ENCODE measurements at places on chromosomes 6 and 20.

DNA sequence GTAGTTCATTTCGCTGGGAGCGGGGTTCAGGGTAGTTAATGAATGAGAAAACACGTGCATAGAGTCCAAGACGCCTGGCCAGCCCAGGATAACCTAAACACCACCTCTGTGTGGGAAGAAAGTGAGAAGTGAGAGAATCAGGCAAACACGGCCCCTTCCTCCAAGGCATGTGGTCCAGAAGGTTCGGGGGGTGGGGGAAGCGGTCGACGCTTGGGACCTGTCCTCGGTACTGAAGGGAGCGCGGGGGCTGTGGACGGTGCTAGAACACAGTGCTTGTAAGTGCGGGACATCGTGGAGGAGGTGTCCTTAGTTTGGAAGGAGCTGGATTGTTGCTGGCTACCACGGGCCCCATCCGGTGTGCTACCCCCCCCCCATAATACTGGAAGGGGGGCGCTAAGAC is 1.7 kb upstream of the VSTM2L start:
- peak; percentile 62 for DNase-seq

GRCh38 chr20:38032585-38033329 is 499 bp downstream of the TTI1 start:
- no peak for DNase-seq

GRCh38 chr6:28898710-28898965 is 25.1 kb downstream of the TRIM27 start:
- DNase-seq = no peak

DNA sequence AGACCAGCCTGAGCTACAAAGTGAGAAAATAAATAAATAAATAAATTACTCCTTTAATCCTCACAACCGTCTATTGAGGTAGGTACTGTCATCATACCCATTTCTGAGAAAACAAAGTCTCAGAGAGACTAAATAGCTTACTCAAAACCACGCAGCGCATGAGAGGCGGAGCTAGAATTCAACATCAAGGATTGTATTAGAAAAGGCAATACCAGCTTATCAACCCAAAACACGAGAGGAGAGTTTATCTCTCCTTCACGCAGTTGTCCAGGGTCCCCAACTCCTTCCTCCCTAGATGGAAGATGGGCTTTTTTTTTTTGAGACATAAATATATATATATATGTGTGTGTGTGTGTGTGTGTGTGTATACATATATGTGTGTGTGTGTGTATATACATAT is 12.2 kb downstream of the HNF4A start:
- DNase-seq = no peak

- DNase-seq = no peak
These were observed 33.4 kb upstream of the CCR6 start for GRCh38 chr6:167089243-167090142.

GRCh38 chr6:39018103-39018502 is 30.5 kb upstream of the GLP1R start:
- no peak for DNase-seq

DNA sequence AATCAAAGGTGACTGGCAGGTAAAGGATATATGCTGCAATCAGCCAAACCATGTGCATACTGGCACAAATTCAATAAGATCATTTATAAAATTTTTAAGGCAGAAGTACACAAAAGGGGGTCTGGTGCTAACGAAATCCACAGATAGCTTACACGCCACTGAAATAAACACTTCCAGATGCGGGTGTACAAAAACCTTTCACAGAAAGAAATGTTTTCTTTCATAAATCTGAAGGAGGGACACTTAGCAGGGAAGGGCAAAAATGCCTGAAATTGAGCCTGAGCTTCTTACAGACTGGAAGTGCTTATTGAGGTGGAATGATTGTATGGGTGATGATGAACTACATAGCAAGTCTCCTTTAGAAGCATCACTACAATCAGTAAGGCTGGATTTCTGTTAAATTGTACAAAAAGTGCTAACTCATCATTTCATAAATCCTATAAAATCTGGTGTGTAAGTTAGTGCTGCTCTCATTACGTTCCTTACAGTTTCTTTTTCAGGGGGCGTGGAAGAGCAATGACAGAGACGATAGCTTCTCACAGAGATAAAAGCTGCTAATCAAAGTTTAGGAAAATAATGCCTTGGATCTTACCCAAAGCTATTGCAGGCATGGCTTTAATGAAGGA is 409.3 kb upstream of the RUNX2 start:
- DNase-seq = no peak

GRCh38 chr20:49287555-49288249 is 9.8 kb upstream of the ZNFX1 start:
- DNase-seq = peak; percentile 46

GRCh38 chr6:154359679-154360078 is 3.1 kb upstream of the IPCEF1 start:
- no peak for DNase-seq

- no peak for DNase-seq
These were observed 3.1 kb upstream of the INSM1 start for GRCh38 chr20:20364593-20365479.

Measured in mesendoderm (in vitro differentiated cells).